SK-MEL-5 (cell line): ENCODE measurements at places on chromosomes 1 and 21. TPM values are rescaled to one million over a fixed set of nuclear protein-coding genes. Genes with fewer than 3 reads are reported as not detected.

The ARID4B gene
- total RNA-seq: 13.8 and 14.1 TPM in 2 replicates

The MPL gene
- total RNA-seq: not detected in 2 replicates

The OR2L5 gene
- total RNA-seq: not detected in 2 replicates

The LCE1A gene
- total RNA-seq: not detected in 2 replicates

GRCh38 chr1:192167911-192168700 lies 9.8 kb downstream of the RGS18 start:
- peak; percentile 42 for DNase-seq

DNA sequence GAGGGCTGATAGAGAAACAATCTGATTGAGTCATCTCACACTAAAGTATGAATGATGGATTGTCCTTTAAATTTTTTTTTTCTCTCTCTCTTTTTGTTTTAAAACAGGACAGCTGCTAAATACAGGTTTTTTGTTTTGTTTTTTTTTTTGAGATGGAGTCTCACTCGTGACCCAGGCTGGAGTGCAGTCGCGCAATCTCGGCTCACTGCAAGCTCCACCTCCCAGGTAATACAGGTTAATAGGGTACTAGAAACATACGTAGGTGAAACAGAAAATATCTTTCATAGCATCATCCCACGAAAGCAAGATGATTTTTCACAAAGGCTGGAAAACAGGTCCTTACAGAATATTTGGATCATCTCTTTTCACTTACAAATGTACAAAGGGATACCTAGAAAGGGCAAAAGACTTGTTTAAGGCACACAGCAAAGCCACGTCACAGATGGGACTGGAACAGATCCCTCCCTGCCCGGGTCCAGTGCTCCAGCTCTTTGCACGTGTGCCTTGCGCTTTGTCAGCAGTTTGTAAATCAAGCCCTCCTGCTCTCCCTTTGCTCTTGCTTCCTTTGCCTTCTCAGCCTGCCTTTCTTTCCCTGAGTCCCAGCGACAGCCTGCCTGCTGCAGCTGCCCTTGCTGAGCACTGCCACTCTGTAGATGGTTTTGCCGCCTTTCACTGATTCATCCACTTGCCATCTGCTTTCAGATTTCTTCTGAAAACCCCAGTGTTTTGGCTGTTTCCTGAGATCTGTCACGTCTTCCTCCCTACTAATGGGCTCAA lies 171.3 kb upstream of the BEND5 start:
- no peak for DNase-seq

DNA sequence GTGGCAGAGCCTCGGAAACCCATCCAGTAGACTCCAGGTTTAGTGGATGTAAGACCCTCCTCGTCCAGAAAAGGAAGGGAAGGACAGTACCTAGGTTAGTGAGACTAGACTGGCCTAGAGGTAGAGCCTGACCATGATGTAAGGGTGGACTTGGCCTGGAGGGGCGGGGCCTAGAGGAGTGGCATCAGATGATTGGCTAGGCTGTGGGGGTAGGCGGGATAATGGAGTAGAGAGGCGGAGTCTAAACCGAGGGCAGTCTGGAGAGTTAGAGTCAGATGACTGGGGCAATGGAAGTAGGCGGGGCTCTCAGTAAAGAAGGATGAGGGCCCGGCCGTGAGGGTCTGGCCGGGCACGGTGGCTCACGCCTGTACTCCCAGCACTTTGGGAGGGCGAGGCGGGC lies 70.1 kb downstream of the EPHB2 start:
- DNase-seq: peak; percentile 60

DNA sequence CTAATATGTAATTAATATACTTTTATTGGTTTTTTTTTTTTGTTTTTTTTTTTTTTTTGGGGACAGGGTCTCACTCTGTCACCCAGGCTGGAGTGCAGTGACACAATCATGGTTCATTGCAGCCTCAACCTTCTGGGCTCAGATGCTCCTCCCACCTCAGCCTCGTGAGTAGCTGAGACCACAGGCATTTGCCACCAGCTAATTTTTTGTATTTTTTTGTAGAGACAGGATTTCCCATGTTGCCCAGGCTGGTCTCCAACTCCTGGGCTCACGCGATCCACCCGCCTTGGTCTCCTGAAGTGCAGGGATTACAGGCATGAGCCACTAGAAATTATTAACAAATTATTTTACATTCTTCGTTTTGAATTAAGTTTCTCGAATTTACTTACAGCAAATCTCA lies 16.8 kb upstream of the POGZ start:
- DNase-seq: peak; percentile 82

DNA sequence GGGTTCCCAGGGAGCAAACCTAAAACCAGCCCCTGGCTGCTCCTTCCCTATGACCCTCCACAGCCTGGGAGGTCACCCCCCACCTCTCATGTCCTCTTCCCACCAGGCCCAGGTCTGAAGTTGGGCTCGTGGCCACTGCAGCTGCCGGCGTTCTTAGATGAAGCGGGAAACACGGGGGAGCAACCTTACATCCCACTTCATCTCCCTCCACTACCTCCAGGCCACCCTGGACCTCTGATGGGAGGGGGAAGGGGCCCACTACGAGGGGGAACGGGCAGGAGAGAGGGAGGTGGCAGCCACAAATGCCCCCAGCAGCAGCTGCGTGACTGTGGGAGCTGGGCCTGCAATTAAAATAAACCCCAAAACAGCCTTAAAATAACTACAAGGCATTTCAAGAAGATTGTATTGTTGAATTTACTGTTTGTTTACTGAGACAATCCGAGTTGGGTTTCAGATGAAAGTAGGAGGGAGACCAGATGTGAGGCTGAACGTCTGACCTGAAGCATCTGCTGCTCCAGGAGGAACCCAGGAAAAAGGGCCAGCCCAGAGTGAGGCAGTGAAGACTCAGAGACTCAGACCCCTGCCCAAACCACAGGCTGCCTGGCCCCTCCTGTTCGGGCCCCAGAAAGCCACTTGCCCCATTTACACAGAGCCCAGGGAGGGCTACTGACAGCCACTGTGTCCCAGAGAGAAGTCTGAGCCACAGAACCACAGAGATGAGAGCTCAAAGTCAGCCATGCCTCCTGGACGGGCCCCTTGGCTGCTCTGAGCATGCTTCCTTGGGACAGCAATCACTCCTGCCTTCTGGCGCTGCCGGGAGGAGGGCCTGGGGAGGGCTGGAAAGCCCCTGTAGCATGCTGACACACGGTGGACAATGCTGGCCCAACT lies 59.8 kb downstream of the GLIS1 start:
- DNase-seq: no peak

DNA sequence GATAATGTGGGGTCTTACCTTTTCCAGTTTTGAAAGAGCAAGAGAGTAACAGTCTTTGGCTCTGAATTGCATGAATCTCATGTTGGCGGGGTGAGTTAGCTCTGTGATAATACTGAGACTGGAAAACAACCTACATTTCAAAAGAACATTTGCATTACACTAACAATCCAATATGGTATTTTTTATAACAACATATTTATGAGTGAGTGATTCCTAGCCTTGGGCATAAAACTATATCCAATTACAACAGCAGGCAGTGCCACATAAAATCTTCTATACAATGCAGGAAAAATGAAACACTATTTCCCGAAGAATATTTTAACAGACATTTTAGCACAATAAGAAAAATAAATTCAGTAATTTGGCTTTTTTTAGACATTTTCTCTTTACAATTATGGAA lies 303.0 kb downstream of the KCNT2 start:
- no peak for DNase-seq

GRCh38 chr1:226692823-226693222 lies 46.3 kb downstream of the ITPKB start:
- no peak for DNase-seq

DNA sequence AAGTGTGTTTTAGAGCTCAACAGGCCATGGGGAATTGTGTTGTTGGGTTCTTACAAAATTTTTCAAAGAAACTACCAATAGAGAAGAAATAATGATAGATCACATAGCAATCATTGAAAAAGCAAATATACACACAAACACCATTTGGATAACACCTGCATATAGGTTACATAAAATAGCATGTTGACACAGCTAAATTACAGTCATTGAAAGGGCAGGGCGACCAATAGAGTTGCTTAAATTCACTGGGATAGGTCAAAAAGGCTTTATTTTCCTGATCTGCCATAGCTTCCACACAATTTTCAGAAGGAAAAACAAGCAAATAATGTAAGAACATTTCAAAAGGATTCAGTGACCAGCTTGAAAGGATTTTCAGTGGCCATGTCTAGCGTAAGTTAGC lies 57.9 kb upstream of the FGGY start:
- no peak for DNase-seq

- no peak for DNase-seq
Observed at GRCh38 chr1:121594096-121594495, 409.3 kb downstream of the SRGAP2C start.

GRCh38 chr1:67771152-67771551 lies 62.1 kb downstream of the GNG12 start:
- no peak for DNase-seq

GRCh38 chr1:236877661-236878060 lies 82.6 kb downstream of the MTR start:
- no peak for DNase-seq
